Stimulated activated CD8-positive, alpha-beta memory T cell treated with anti-CD3 and anti-CD28 coated beads, Interleukin-15, amount 100 ng/mL, for 1 hour (primary cell): ENCODE measurements at places on chromosomes 1 and 21.
A peak's percentile ranks its signal among the peaks of the same experiment; 100 is the strongest.

DNA sequence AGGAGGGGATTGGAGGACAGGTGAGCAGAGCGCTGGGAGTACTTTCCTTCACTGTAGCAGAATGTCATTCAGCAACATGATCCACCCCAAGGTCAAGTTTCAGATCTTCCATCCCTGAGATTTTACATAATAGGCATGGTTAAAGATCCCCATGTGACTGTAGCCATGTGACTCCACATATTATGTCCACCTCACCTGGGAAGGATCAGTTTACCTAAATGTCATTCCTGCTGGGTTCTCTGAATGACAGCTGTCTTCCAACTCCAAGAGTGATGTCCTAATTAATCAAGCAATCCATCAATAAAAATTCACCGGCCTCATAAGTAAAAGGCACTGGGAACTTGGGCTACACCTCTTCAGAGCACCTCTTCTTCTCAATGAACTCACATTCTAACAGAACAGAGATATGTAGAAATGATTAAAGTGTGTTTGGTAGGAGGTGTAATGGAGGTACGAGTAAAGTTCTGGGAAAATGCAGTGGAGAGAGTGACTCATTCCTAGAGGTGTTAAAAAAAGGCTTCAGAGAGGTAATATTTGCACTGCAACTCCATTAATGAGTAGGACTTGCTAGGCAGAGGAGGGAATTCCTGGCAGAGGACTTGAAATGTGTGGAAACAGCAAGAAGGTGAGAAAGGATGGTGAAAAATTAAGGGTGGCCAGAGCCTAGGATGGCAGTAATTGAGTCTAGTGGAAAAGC, 22.2 kb upstream of the MAPKAPK2 start:
- no peak for DNase-seq

DNA sequence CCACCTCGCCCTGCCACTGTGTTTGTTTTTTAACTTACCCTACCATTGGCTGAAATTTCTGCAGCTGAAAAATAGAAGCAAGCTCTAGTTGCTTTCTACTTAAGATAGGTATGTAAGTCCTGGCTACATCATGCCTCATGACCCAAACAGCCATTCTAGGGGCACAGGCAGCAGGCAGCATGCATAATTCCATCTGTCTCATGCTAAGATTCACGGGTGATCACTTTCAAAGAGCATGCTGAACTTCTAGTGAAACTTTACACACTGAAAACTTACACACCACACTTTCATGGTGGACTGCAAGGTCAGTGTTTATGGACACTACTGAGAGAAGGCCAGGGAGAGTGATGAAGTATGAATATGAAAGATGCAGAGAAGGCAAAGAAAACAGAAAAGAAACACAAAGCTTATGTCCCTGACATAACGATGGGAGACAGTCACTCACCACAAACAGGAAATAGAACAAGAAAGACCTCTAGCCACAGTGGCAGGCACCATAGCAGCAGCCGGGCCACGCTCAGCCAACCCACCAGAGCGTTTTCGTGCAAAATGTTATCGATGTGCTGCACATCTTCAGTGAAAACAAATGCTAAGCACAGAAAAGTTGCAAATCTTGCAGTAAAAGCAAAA, 102.3 kb upstream of the TIAM1 start:
- DNase-seq, result peak; percentile 4

DNA sequence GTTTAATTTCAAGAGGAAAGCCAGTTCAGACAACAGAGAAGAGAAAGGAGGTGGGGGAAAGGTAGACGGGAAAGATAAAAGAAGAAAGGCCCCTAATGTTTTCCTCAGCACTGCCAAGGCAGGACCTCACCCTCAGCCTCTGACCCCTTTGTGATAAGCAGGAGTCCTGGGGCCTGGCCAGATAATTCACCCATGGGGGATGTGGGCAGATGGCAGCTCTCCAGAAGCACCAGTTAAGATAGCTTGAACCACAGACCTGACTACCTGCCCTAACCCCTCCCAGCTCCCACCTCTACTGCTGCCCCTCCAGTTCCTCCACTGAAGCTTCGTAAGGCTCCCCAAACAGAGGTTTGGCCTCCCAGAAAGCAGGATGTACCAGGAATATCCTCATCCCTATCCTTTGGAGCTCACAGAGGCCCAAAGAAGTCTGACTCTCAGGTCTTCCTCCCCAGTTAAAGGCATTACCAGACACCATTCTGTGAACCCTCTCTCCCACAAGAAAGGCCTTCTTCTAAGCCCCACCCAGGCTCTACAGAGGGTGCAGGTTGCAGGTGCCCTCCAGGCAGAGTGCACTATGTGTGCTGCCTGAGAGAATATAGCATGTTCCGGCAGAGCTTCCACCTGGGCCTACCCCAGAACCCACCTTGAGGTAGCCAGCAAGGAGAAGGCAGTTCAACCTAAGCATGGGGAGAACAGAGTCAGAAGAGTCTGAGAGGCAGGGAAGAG, 9.2 kb upstream of the SNAPIN start:
- DNase-seq, result no peak

- no peak for DNase-seq
Measured at GRCh38 chr1:125086611-125087010, 3901.8 kb downstream of the SRGAP2C start.

DNA sequence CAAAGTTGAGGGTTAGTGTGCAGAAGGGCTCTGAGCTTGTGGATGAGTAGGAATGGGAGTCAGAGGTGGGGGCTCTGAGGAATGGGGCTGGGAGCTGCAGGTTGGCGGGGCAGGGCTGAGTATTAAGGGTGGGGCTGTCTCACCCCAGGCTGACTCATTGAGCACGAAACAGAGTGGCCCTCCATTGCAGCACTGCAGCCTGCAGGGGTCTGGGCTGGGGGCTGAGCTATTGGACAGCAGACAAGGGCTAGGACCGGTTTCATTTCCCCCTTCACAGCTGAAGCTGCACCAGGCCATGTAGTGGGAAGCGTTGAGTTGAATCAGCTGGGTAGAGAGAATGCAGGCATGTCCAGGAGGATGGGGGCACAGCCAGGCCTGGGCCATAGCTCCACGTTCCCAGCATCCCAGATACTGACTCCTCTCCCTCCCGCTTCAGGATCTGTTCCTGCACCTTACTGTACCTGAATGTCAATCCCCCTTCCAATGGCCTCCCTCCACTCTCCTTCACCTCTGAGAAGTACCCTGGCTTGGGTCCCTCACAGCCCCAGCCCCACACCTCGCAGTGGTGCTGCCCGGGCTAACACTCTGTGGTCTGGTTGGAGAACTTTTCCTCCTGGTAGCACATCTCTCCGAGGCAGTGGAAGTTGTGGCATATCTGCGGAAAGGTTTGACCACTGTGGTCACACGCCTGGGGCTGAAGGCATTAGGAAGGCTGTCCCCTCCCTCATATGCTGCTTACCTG, 4.4 kb upstream of the INPP5B start:
- DNase-seq, result no peak

DNA sequence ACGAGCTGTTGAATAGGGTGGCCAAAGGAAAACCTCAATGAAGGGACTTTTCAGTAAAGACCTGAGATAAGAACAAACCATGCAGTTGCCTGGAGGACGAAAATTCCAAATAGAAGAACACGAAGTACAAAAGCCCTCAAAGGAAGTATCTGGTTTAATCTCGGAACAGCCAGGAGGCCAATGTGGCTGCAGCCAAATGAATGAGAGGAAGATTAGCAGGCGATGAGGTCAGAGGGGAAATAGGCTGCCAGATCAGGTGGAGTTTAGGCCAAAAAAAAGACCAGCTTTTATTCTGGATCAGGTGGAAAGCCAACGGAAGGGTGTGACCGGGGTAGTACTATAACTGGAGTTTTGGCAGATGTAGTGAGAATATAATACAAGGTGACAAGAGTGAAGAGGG, 43.7 kb downstream of the SRSF11 start:
- no peak for DNase-seq

DNA sequence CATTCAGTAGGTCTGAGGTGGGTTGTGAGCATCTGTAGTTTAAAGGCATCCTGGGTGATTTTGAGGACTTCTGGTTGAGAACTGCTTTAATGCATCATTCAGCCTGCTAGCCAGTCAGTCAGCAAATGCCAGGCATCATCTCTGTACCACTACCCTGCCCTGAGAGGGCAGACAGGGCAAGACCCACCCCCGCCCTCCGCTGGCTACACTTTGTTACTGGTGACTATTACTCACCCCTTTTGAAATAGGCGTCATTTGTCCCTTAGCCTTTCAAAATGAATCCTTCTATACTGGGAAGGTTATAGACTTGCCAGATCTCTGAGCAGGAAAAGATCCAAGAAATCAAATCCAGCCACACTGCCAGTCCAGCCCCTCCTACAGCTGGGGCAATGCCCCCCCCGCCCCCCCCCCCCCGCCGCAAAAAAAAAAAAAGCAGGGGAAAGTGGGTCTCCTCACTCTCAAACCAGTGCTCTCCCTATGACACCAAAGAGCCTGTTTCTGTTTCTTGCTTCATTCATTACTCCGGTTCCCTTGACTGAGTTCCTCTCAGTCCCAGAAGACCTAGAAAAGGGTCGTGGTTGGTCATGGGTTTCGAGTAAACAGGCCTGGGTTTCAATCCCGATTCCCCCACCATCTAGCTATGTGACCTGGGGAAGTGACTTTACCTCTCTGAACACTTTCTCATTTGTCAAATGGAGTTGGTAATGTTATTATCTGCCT, 4.4 kb downstream of the SELENON start:
- no peak for DNase-seq

DNA sequence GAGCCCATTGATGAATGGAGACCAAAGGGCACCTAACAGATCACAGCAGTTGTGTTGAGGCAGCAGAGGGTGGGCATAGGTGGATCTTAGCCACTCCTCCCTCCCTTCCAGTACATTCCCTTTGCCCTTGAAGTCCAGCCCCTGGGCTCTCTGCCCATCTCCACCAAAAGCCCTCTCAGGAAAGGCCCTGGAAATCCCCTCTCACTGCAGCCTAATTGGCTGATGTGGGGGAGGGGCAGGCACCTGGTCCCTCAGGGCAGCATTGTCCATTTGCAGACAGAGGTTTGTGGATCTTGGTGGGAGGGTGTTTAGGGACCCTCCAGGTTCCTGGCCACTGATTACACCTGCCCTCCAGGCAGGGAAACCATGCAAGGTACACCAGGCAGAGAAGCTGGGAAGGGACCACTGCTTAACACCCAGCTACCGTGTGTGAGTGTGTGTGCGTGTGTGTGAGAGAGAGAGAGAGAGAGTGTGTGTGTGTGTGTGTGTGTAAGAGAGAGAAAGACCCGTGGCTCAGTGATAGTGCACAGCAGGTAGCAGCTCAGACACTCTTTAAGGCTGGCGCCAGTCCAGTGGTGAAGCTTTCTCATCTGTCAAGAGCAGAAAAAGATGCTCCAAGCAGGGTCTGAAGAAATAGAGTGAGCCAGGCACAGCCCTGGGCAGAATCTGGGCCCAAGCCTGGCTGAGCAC, 71.1 kb downstream of the MATN1 start:
- DNase-seq, result no peak
